ENCODE measurements at places on chromosomes 3 and 15.

DNA sequence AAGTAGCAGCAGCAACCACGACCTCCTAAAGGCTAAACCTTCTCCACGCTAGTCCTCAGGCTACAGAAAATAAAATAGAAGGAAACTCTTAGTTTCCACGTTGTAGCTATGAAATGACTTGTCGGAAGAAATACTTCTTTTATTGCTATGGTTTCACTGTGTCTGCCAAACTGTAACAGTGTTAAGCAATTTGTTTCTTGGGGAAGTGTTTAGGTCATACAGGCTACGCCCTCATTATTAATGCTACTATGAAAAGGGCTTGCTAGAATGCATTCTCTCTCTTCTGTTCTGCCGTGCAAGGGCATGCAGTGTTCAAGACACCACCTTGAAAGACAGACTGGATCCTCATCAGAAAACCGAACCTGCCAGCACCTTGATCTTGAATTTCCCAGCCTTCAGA lies 462.7 kb downstream of the PLOD2 start:
- no peak for DNase-seq

DNA sequence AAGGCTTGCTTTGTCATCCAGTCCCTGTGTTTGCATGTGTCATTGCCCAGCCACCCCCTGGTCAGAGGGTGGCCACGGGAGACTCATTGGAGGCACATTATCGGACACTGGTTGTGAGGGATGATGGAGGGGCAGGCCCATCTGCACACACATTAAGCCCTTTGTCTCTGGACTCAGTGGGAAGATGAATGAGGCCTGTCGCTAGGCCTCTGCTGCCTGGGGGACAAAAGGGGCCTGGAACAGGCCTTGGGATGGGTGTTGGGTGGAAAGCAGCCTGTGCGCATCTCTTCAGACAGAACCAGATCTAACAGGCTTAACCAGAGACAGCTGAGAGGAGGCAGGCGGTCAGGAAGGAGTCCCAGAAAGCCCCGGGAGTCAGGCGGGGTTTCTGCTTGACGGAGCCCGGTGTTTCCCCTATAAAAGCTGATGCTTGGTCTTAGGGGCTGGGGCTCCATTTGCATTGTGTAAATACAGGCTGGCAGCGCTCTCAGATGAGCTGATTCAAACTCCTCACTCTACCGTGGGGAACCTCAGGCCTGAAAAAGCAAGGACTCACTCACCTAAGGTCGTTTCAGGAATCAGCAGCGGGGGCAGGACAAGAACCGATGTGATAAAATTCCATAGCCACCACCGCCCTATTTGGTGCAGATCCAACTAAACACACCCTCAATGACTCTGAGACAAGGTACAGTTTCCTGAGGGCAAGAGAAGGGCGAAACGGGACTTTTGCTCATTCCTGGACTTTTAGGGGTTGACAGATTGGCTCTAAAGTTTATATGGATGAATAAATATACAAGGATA lies 17.1 kb upstream of the SKIC8 start:
- no peak for DNase-seq

- DNase-seq: no peak
These were observed 1.9 kb upstream of the DISP2 start for GRCh38 chr15:40355976-40356585.

DNA sequence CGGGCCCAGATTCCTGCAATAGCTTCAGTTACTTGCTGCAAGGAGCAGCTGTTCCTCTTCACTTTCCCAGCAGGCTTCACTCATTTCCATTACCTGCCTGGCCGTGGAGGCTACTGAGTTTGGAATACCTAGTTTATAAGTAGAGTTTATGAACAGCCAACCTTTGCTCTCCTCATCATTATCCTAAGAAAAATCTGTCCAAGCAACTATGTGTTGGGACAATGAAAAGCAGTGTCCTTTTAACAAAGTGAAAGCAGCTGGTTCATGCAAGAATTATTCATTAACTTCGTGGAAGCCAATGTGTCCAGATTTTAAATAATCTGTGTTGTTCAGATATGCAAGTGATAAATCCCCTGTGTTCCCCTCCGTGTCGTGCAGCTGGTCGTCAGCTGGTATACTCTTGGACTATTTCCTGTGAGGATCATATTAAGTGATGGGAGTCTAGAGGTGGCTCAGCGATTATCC lies 39.3 kb upstream of the SSR3 start:
- DNase-seq: no peak

DNA sequence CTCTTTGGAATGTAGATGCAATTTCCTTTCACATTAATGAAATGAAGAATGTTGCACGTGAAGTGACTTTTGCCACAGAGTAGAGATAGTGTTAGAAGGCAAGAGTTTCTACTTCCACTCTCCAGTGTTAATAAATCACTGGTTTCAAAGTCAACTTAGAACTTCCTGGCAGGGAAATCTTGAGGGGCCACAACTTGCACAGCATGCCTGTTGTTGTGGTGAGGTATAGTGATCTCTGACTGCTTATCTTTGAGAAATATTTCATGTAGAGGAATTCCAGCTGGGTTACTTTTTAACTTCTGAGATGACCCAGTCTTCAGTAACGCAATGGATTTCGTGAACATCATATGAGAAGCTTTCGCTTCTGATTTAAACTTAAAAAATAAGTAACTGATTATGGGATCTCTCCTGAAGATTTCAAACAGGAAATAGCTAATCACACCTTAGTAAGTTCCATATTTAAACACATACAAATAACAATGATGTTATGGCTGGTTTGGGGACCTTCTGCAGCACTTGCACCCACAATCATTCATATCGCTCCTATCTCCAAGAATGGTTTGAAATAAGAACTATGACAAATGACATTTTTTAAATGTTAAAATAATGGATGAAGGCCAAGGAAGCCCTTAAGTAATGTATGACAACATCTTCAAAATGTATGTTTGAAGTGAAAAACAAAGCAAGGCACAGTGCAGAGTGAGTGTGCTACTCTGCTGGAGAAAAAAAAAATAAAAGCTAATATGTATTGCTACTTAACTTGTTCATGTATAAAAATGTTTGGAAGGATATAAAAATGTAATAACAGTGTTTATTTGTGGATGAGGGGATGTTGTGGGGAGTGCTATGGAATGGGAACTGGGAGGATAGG lies 726.5 kb upstream of the NECTIN3 start:
- DNase-seq: no peak

DNA sequence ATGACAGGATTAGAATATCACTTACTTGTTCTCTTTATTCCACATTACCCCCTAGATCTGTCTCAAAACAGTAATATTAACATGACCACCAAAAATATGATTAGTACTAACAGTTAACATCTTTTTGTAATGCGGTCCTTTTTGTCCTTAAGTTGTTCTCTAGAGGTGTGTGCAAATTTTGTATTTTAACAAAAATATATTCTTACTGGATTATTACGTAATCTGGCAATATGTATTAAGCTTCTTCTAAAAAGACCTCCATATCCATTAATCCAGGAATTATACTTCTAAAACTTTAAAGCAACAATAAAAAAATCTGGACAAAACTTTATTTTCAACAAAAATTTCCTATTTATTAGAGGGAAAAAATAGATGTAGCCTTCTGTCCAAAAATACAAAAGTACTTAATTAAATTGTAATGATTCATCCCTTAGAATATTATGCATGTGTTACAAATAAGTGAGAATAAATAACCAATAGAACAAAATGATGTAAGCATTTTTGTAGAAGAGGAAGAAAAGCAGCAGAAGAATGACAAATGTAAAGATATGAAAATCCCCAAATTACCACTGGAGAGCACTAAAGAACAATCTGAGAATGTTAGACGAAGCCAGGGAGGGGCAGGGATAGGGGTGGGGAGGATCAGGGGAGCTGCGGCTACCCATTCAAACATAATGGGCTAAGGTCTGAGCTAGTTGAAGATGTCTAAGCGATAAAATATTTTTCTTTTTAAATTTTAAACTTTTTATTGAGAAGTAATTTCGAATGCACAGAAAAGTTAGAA lies 945.6 kb downstream of the MCTP2 start:
- no peak for DNase-seq

DNA sequence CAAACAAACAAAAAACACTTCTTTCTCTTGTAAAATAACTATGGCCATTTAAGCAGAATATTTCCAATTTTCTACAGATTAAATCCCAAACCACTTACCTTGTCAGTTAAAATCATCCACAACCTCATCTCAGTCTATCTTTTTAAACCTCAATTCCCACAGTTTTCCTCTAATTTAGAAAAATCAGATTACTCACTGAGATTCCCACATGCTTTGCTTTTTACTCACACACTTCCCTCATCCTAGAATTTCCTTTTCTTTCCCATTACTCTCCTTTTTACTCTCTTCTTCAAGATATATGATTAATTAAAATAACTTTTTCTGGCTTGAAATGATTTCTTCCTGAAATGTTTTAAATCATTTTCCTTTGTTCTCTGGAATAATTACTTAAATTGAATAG lies 790.7 kb downstream of the ROBO1 start:
- no peak for DNase-seq

- DNase-seq: no peak
These were observed 35.9 kb upstream of the PPP2R3A start for GRCh38 chr3:135929670-135930069.

GRCh38 chr3:48273594-48274211 lies 32.8 kb downstream of the ZNF589 start:
- peak; percentile 25 for DNase-seq

GRCh38 chr3:165181556-165181955 lies 14.6 kb downstream of the SLITRK3 start:
- no peak for DNase-seq

- DNase-seq: no peak
These were observed 11.2 kb upstream of the ATP13A3 start for GRCh38 chr3:194497799-194498575.

DNA sequence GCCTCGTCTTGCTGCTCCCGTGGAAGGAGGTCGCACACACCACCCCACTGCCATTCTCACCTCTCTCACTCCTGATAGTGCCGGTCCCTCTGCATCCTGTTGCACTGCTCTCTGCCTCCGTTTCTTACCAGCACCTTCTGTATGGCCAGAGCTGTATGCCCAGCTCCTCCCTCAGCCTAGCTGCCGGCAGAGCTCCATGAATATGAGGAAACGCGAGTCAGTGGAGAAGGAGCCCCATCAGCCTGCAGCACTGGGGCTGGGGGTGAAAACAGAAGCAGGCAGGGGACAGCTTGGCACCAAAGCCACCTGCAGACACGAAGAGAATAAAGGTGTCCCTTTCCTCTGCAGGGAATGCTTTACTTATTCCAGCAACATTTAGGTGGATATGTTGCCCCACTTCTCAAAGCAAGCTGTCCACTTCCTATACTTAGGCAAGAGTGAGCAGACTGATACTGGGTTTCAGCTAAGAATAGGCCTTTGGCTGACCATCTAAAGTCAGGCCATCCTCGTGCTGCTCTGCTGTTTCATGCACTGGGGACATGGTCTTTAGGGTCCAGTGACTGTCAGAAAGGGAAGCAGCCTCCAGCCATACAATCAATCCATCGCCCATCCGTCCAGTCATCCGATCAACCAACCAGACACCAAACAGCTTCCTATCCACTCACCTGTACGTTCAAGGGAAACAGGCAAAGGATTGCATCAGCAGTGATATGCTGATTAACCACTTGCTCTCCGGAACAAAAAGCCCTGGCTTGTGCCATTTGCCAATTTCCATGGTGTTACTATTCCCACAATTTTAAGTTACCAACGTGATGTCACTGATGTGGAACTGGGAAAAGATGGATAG lies 222.7 kb downstream of the XXYLT1 start:
- no peak for DNase-seq

DNA sequence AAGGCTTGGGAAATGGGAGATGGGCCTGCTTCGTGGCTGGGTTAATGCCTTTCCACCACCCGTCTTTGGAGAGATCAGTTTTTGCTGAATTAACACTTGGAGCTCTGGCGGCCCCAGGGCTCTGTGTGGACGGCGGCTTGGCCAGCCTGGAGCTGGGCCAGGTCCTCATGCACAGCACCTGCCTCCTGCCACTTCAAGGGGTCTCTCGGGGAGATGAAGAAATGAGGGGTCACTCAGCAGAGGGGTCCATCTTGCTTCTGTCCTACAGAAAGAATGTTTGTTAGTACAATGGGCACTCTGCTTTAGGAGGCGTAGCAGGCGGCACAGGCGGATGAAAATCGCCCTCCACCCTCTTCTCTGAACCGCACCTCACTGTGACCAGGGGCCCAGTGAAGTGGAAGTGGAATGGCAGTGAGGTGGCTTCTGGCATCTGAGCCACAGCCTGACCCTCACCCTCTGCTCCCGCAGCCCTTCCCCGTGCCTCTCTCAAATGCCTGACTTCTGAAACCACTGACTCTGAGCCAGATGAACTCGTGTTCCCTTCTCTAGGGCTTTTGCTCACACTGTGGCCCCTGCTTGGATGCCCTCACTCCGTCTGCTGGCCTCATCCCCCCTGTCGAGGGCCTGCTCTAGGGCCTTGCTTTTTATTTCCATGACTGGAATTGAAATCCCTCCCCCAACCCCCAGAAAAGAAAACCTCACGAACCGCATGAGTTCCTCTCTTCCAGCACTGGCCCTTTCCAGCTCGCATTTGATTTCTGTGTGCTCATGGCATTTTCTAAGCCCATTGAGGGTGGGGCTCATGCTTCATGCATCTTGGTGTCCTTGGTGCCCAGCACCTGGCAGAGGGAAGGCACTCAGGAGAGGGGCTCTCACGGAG lies 42.2 kb downstream of the CHDH start:
- DNase-seq: no peak

DNA sequence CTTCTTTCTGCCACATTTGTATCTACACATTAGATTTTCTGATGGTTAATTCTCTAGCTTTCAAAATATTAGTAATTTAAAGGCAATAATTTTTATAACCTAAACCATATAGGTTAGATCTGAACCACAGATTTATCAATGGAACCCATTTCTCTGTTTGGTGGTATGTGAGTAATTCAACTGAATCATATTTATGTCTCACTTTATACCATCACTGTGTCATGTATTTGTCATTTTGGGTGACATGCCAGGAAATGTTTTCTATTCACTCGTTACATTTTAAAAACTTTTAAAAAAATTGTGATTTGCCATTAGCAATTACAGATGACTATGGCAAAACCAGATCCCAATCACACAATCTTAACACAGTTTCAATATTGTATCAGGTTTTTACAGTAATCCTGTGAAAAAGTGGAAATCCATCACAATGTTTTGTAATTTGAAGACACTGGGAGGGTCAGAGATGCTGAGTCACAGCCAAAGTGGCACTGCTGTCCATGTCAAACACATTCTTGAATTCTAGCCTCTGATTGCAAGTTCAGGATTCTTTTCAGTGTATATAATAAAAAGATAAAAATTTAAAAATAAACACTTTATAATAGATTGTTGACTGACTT lies 356.0 kb upstream of the RBMS3 start:
- no peak for DNase-seq

DNA sequence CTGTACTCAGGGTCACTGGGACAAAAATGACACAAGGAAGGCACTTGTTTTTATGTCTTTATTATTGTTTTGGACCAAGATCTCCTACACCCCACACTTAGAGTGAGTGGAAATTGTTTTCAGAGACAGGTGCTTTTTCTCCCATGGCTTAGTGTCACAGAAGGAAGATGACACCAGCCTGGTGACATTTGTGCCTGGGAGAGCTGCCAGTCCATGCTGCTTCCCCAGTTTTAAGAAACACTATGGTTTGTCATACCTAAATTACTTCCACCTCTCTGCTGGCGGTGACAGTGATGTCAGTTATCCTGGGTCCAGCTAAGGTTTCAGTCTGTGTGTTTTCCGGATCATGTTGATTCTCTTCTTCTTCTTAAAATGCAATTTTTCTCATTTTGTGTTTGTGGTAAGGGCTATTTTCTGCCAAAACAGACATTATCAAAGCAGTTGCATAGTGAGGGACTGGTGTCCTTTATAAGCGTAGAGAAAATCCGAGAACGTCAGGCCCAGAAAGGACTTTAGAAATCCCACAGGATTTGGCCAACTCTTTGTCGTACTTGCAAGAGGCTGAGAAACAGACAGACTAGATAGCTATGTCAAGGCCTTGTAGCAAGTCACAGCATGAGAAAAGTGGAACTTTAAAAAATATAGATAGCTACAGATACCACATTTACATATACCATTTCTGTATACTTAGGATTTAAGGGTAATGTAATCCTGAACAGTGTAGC lies 149.5 kb downstream of the TP63 start:
- no peak for DNase-seq

Data from activated CD8-positive, alpha-beta memory T cell treated with anti-CD3 and anti-CD28 coated beads for 1 hour (primary cell).